ENCODE measurements at places on chromosomes 11 and 22.

DNA sequence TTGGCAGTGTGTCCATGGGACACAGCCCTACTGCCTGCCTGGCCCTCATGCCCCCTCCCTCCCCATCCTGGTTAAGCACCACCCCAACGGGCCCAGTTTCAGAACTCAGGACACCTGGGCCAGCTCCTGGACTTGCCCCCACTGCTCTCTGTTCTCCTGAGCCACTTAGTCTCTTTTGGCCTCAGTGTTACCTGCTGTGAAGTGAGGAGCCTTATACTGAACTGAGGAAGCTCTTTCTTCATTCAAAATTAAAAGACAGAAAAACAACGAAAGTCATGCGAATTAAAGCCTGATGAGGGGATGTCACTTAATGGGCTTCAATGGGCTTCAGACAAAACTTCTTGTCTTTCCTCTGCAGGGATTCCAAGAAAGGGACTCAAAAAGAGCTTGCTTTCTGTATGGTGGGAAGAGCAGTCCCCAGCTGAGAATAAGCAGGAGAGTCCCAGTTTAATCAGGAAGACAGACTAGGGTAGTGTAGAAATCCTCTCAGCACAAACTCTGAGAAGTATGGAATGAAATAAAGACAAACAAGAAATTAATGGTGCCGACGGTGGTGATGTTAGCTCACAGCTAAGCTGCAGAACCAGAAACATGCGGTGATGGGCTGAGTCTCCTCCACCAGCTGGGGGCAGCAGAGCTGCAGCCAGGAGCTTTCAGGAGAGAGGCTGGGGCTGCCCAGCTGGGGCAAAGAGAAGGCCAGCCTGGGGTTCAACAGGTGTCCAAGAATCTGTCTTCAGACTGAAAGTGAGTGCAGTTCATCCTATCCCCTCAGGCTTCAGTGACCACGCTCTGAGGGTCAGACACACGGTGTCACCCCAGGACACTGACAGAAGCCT lies 101.0 kb downstream of the GGTLC2 start:
- no peak for DNase-seq

DNA sequence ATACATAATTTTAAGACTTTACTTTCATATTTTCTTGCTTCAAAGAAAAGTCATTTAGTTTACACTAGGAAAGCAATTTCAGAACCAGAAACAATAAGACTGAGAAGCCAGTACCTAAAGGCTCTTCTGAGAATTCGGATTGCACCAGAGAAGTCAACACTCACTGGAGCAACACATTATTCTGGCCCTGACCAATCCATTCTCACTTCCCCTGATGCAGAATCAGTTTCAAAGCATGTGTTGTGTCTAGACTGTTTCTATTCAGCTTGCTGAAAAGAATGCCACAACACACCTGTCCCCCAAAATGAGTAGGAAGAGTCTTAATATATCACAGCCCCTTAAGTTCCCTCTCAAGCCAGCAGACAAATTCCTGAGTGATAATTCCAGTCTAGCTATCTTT lies 1074.3 kb upstream of the TENM4 start:
- DNase-seq = no peak

GRCh38 chr11:109267293-109268095 lies 154.5 kb upstream of the C11orf87 start:
- DNase-seq = no peak

DNA sequence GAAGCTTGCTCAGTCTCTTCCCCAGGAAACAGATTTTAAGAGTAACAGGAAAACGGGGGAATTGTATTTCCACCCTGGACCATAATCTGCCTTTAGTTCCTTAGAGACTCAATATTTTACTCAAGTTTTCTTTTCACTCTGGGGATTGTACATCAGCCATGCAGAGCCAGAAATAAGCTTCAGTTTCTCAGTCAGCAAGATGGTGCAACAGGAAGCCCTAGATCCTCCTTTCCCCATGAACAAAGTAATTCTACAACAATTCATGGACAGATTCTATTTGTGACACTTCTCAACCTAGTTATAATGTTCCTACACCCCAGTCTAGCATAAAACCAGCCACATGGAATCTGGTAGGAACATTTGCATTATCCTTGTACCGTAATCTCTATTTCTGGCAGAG lies 24.7 kb downstream of the OR8B2 start:
- no peak for DNase-seq

DNA sequence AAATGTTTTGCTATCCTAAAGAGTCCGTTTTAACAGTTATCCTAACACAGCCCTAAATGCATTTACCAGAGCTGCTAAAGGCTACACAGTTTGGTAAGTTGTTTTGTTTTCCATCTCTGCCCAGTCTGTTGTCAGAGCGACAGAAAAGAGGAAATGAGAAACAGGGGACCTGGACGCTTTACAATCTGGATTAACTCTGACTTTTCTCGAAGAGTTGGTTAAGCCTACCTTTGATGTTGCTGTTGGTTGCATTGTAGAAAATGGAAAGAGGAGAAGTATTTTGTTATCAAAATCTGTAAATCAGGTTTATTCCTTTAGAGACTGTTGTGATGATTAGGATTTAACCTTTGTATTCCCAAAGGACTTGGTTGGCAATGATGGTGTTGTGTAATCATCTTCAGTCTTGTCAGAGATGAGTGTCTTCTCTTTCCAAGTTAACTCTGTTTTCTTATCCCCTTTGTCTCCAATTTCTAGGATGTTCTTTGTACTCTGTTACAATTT lies 481 bp downstream of the ANGPTL5 start:
- DNase-seq = no peak

DNA sequence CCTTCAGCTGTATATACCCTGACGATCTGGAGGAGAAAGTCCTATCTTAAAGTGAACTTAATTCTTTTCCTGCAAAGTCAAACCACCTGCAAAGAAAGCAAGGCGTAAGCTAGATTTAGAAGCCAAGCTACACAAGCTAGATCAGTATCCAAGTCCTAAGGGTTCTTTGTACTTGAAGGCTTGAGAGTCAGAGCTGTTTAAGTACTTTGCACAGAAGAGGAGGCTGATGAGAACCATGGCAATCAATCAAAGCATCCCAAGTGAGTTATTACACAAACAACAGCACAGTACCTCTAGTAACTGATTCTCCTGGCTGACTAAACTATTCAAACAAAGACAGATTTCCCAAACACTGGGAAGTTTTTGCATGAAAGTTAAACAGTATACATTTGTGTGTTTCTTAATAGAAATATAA lies 1.9 kb downstream of the CDON start:
- no peak for DNase-seq

DNA sequence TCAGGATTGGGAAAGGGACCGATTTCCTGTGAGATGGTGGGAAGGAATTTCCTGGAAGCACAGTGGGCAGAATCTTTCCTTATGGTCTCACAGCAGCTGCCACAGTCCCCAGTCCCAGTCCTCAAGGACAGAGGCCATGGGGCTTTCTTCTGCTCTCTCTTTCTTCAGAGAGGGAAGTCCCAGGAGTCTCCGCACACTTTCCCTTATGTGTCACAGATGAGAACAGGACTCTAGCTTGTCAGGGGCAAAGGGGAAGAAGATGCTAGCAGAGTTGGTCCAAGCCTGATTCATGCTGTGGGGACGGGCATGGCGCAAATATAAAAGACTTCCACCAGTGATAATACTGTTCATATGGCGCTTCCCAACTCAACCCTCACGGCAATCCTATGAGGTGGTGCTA lies 7.5 kb upstream of the PPFIA1 start:
- DNase-seq = no peak

DNA sequence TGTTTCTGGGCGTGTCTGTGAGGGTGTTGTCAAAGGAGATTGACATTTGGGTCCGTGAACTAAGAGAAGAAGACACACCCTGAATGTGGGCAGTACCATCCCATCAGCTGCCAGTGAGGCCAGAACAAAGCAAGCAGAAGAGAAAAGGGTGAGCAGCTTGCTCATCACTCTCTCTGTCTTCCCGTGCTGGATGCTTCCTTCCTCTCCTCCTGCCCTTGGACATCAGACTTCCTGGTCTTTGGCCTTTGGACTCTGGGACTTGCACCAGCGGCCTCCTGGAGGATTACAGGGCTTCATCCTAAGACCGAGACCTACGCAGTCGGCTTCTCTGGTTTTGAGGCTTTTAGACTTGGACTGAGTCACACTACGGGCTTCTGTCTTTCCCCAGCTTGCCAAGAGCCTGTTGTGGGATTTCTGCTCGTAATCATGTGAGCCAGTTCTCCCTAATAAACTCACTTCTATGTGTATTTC lies 18.8 kb downstream of the APOL2 start:
- no peak for DNase-seq

DNA sequence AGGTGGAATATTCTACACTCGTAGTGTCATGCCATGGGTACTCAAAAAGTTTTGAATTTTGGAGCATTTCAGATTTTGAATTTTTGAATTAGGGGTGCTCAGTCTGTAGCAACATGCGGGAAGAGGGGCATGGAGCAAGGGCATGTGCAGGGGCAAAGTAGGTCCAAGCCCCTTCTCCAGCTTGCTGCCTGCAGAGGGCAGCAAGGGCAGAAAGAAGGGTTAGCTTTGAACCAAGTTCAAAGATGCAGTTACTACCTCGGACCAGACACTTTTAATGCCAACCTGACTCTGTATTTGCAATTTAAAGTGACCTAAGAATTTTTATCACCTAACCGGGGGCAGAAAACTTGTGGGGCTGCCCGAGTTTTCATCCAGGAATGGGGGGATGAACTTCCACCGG lies 68.2 kb downstream of the CD82 start:
- DNase-seq = no peak

GRCh38 chr11:126390272-126390867 lies 34.9 kb downstream of the ST3GAL4 start:
- no peak for DNase-seq

DNA sequence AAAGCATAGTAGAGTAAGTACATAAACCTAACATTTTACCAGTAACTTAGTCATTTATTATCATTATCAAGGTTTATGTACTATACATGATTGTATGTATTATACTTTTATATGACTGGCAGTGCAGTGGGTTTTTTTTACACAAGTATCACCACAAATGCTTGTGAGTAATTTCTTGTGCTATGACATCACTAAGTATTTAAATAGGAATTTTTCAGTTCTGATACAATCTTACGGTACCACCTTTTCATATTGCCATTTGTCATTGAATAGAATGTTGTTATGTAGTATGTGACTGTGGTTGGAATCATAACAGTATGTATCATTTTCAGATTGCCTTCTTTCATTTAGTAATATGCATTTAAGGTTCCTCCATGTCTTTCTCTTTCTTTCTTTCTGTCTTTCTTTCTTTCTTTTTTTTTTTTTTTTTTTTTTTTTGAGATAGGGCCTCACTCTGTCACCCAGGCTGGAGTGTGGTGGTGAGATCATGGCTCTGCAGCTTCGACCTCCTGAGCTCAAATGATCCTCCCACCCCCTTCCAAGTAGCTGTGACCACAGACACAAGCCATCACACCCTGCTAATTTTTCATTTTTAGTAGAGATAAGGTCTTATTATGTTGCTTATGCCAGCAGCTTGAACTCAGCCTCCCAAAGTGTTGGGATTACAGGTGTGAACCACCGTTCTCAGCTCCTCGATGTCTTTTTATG lies 18.6 kb downstream of the ATM start:
- no peak for DNase-seq

- DNase-seq = no peak
These were observed 5.6 kb downstream of the OVOL1 start for GRCh38 chr11:65792456-65792855.

GRCh38 chr11:45171550-45171949 lies 25.1 kb downstream of the PRDM11 start:
- DNase-seq = no peak

- DNase-seq = no peak
These were observed 5.4 kb downstream of the SMCO4 start for GRCh38 chr11:93537767-93538261.

GRCh38 chr11:65130631-65131416 lies 3.5 kb downstream of the SYVN1 start:
- DNase-seq = no peak

GRCh38 chr11:93143186-93143585 lies 54.6 kb downstream of the SLC36A4 start:
- DNase-seq = no peak

- DNase-seq = no peak
These were observed 865 bp upstream of the AMOTL1 start for GRCh38 chr11:94767291-94767690.

- no peak for DNase-seq
These were observed 16.1 kb downstream of the PKNOX2 start for GRCh38 chr11:125180413-125181305.

DNA sequence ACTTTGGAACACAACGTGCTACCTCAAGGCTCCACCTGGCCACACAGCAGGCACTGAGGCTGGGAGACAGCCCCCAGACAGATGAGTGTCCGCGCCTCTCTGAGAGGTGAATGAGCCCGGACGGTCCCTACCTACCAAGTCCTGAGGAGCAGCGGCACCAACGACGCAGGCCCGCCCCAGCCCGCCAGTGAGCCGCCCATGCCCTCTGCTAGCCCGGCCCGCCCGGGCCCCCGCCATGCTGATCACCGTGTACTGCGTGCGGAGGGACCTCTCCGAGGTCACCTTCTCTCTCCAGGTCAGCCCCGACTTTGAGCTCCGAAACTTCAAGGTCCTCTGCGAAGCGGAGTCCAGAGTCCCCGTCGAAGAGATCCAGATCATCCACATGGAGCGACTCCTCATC lies at the start of gene DDI1:
DDI1 (plus strand) TSS at position 53 of the 400 bp plus-strand sequence; CDS start at position 236, 183 bp downstream.
- DNase-seq = no peak

DNA sequence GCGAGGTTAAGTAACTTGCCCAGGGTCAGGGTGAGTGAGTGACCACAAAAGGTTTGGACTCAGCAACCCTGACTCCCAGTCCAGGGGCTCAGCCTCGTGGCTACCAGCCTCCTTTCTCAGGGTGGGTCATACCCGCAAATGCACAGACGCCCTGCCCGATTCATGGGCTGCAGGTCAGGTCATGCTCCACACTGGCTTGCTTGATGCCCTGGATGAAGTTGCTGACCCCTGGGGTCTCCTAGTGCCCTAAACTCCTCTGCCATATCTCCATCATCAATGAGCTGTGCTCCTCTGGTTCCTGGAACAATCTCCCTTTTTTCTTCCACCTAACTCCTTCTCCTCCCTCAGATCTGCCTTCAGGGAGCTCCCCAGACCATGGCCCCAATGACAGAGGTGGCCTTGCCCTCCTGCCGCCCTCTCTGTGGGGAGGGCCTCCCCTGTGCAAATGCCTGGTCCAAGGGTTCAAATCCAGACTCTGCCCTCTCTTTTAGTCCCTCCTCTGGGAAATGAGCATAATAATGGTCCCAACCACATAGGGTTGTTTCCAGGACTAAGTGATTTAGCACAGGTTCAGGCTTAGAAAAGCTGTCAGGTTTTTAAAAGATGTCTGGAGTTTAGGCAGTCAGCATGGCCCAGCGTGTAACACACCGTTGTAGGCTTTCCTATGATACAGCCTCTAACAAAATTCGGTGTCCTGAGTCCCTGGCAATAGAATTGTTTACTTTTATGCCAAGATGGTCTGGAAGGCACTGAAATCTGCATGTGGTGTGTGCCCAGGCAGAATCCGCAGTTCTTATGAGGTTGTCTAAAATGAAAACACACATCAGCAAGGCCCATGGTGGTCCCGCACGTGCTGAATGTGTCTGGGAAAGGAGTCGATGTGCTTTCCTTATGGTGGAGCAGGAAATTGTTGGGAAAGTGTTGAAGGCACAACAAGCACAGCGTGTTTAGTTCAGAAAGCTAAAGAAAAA lies 63.6 kb downstream of the CD82 start:
- DNase-seq = no peak

- no peak for DNase-seq
These were observed 27.7 kb downstream of the RNH1 start for GRCh38 chr11:479311-479710.

GRCh38 chr22:44609400-44609988 lies 92.5 kb upstream of the PRR5 start:
- no peak for DNase-seq
